ENCODE measurements at places on chromosomes 6 and 20.

DNA sequence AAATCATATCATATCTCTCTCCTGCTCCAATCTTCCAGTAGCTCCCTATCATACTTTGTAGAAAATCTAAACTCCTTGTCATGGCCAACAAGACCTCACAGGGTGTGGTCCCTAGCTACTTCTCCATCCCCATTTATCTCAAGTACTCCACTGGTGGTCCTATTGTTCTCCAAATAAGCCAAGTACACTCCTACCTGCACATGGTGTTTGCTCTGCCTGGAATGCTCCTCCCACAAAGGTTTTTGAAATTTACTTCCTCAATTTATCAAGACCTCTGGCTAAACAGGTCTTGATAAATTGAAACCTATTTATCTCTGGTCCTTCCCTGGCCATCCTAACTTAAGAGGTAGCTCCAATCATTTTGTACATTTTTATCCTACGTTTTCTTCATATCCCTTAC is 12.1 kb downstream of the TMX4 start:
- DNase-seq: no peak

GRCh38 chr6:162364488-162364887 is 363.1 kb downstream of the PRKN start:
- DNase-seq: no peak

DNA sequence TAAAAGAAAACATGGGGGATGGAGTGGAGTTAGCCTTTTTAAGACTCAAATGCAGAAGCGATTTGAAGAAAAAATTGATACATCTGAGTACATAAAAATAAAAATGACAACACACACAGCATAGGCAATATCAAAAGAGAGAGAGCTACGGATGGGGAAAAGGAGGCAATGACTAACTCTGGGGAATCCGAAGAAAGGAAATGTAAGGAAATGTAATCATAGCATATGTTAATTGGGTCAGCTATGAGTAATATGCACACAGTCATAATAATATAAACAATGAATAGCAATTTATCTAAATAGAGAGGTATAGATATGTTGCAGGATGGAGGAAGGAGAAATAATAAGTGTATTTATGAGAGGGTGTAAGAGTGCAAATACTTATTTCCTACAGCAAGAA is 83.4 kb downstream of the NOL4L start:
- DNase-seq: no peak

GRCh38 chr20:36745234-36745926 is 510 bp downstream of the NDRG3 start:
- DNase-seq: no peak

DNA sequence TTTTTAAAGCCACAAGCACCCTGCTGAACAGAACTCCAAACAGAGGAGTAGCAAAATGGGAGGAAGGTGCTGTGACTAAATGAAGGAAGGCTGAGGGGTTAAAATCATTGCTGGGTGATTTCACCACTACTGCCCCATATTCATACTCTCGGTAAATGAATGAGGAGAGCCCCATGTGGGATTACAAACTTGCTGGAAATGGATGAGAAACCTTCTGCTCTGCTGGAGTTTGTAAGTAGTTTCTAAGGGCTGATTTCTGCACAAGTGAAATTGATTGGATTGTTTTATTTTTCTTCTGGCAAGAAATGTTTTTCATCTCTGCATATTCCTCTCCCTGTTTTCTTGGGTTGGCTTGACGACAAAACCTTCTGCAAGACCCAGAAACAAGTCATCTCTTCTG is 533.5 kb upstream of the MMS22L start:
- DNase-seq: no peak

- DNase-seq: no peak
These were observed 17.4 kb upstream of the RAB32 start for GRCh38 chr6:146526192-146526591.

DNA sequence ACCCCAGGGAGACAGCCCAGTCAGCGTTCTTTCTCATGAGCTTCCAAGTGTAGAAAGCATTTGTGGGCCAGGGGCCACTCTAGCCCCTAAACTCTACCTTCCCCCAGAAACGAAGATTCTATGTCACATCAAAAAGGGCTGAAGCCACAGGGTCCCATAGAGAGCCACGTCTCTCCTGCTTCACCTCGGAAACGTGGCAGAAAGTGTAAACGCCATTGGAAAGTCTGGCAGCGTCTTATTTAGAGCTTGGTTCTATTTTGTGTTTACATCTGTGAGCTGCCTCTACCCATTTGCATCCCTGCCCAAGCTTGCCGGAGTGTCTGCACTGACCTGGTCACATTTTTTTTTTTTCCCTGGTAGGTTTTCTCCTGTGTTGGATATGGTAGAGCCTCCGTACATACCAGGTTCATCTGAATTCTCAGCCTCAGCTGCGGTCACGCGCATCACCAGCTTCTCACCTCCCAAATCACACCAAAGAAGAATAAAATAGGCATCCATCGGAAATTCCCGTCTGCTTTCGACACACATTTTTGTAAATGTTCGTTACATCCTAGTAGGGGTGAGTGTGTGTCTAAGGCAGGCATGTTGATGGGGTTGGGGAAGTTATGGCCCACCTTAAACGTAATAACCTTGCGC is 62.6 kb downstream of the NPEPL1 start:
- no peak for DNase-seq

- no peak for DNase-seq
These were observed 9.0 kb downstream of the EMILIN3 start for GRCh38 chr20:41357424-41358163.

DNA sequence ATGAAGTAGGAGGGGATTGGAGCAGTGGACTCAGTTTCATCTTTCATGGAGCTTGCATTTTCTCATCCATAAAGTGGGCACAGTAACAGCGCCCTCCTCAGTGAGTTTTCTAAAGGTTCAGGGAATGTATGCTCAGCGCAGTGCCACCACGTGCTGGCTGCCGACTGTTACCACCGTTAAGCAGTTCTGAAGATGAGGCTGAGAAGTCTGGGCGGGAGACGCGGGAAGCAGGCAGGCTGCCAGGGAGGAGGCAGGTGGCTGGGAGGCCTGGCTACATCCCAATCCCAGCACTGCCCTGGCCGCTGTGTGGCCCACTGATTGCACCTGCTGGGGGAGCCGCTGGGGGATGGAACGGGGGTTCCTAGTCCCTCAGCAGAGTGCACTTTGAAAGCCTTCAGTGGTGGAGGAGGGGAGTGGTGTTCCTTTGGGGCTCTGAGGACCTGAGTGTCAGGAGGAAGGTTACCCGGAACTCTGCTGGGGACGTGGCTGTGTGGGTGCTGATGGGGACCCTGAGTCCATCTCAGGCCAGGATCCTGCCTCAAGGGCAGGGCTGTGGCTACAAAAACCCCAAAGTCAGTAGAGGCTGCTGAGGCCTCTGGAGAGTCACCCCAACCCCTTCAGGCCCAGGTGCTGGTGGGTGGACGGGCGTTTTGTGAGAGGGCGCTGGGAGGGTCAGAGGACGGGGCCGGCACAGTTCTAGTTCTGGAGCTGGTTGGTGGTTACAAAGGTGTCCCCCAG is 28.0 kb upstream of the PHACTR3 start:
- no peak for DNase-seq

Data from activated T-helper 1 cell treated with anti-CD3 and anti-CD28 coated beads, Interleukin-2, amount 50 U/mL, for 16 hours (primary cell).